ENCODE measurements at places on chromosomes 1 and 21.

- no peak for DNase-seq
Measured at GRCh38 chr21:38329162-38329561, 72.4 kb downstream of the KCNJ15 start.

GRCh38 chr1:53505401-53505800 is 46.2 kb downstream of the DMRTB1 start:
- DNase-seq: no peak

DNA sequence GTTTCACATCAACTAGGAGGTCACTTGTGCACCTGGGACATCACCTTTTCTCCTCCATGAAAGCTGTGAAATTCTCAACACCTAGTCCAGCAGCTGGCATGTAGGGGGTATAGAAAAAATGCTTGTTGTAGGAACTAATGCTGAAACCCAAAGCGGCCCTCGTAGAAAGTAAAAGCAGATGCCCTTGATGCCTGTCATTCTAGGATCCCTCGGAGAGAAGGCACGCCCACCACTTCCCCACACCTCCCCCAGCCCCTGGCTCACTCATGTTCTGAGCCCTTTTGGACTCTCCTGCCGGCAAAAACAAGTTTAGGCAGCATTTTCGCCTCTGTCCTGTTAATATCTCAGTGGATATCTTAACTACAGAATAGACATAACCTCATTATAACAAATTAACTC is 36.5 kb downstream of the RIPK4 start:
- DNase-seq: no peak

- DNase-seq: no peak
Measured at GRCh38 chr1:44785029-44785380, 3.0 kb downstream of the BEST4 start.

- DNase-seq: no peak
Measured at GRCh38 chr1:48746906-48747305, 29.8 kb downstream of the BEND5 start.

Data from activated CD8-positive, alpha-beta memory T cell treated with anti-CD3 and anti-CD28 coated beads, Interleukin-2, amount 50 U/mL, for 4 hours (primary cell).